ENCODE measurements at places on chromosomes 7 and 10. TPM values are rescaled to one million over a fixed set of nuclear protein-coding genes. Genes with fewer than 3 reads are reported as not detected.

- DNase-seq, result no peak
Observed at GRCh38 chr10:88805361-88805760, 2.8 kb downstream of the LIPM start.

Gene TMEM273
- total RNA-seq, result not detected

DNA sequence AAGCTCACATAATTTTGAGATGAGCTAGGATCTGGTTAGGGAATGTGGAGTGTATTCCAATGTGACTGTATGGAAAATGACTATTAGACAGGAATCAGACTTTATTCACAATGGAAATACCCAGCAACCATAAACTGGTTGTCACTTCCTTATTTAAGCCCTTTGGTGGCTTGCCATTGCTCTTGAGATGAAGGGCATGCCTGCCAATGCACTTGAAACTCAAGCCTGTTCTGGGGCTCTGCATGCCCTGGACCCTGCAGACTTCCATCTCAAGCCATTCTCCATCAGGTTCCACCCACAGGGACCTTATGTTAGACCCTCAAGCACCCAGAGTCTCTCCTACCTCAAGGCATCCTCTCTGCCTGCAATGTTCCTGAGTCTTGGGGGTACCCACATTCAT lies 145.5 kb downstream of the MPP7 start:
- DNase-seq, result no peak

Gene RHEB
- 225 TPM for total RNA-seq

DNA sequence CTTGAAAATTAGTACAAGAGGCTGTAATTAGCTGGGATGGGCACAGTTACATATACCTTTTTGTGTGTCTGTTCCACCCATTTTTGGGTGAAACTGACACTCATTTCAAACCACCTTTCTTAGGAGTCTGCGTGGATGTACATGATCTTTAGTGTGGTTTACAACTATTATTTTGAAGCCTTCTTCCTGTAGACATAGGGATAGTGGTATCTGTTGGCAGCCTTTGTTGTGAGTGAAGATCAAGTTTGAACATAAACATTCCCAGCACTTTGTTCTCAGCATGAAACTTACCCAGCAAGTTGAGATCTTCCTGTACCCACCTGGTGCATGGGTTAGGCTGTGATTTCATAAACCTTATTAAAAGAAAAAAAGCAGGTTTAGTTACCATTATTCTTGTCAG lies 2.0 kb downstream of the BAG3 start:
- no peak for DNase-seq

Gene POMZP3
- total RNA-seq, result 1.2 TPM

DNA sequence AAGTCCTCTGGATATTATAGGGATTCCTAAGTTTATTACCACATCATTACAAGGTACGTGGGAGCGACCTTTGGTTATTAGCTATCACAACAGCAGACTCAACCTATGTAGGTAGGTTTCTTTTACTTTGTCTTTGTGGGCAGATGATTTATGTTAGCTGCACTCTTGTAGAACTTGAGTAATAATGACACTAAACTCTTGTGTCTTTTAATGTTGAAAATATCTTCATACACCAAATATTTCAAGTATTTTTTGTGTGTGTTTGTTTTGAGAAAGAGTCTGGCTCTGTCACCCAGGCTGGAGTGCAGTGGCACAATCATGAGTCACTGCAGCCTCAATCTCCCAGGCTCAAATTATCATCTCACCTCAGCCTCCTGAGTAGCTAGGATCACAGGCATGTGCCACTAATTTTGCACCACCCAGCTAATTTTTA lies 19.2 kb upstream of the SUPV3L1 start:
- no peak for DNase-seq

DNA sequence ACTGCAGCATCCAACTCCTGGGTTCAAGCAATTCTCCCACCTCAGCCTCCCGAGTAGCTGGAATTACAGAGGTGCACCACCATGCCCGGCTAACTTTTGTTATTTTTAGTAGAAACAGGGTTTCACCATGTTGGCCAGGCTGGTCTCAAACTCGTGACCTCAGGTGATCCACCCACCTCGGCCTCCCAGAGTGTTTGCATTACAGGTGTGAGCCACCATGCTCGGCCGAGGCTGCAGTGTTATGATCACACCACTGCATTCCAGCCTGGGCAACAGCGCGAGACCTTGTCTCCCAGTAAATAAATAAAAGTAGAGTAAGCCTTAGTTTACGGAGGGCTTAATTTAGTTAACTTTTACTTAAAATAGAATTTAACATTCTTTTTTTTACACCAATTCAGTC lies 23.7 kb upstream of the IGF2BP3 start:
- no peak for DNase-seq

DNA sequence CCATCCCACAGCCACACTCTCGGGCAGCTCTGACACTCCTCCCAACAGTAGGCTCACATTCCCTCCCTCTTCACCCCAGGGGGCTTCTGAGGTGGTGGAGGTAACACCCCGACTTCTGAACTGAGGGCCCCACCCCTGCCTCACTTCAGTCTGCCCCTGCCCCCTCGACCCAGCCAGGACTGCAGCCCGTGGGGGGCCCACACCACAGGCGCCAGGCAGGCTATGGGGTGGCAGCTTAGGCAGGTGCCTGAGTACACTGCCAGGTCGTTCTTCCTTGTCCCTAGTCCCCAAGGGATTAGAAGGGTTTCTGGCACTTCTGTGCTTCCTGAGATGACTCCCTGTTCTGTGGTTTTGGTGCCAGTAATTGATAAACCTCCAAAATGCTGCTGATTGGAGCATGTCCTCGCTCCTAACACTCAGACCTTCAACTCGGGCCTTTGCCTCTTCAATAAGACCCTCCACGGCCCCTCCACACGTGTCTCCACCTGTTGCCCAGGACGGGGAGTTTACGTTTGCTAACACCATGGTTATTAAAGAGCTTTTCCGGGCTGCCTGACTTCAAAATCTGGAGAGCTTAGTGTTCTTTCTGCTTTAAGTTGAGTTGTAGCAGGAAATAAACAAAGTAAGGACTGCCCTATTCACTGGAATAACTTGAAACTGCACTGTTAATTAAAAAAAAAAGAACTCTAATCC lies 23.8 kb upstream of the LARP4B start:
- DNase-seq, result no peak

Gene PPP1R17
- 0.09 TPM for total RNA-seq

Gene GRID2IP
- not detected for total RNA-seq

DNA sequence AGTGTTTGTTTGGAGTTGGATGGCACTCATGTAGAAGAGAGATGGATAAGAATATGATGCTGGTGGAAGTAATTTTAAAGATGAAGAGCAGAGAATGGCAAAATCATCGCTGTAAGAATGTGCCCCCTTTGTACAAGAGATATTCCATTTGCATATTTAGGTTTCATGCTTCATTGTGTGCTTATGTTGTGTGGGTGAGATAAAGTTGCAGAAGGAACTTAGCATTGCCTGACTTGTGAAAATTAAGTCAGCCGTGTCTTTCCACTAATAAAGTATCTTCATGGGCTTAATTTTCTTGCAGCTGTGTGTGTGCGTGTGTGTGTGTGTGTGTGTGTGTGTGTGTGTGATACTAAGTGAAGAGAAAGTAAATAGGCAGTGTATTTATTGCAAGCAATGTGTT lies 381.9 kb downstream of the OTUD1 start:
- DNase-seq, result no peak

DNA sequence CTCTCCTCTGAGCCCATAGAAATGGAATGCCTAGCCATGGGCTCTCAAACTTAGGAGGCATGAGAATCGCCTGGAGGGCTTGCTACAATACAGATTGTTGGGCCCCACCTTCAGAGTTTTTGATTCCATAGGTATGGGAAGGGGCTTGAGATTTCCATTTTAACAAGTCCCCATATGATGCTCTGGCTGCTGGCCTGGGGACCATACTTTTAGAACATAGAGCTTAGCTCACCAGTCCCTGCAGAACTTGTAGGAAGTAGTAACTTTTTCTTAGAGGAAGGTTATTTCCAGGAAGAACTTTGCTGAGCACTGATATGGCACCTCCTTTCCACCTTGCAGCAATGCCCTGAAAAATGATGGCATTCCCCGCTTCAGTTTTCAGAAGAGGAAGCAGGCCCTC lies 177.0 kb upstream of the ZMIZ1 start:
- DNase-seq, result no peak

DNA sequence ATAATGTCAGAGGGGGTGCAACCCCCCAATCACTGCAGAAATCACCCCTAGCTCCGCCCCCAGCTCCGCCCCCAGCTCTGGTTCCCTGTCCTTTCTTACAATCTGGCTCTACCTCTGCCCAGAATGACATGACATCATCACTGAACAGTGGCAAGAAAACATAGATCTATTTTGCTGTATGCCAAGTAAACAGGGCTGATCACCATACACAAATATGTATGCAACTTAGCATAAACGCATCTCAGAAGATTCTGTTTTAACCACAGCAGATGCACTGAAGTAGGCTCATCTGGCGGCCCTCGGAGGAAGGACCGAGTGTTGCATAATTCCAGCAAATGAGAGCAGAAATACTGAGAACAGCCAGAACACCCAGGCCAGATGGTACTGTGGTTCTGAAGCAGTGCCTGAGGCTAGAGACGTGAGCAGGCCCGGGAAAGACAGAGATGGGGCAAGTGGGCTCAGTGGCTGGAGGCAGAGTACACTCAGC lies 293.3 kb upstream of the KLF14 start:
- no peak for DNase-seq

DNA sequence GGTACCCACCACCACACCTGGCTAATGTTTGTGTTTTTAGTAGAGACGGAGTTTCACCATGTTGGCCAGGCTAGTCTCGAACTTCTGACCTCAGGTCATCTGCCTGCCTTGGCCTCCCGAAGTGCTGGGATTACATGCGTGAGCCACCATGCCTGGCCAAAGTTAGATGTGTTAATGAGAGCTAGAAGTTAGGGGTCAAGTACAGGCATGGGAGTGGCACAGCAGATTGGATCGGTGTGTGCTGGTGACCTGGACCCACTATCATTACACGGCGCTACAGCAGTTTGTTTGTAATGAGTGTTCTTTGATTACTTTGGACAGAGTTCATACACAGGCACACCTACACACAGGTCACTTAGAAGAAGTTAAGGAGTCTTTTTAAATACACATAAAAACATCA lies 36.7 kb downstream of the DNAJB6 start:
- no peak for DNase-seq

Gene RAMP3
- total RNA-seq, result not detected

Gene LRRC61
- total RNA-seq, result 14.3 TPM

Gene ITGB8
- 5.3 TPM for total RNA-seq

Gene HOXA10
- not detected for total RNA-seq

Gene DCLRE1A
- 35.9 TPM for total RNA-seq

All from neural progenitor cell (in vitro differentiated cells).